Posterior cingulate gyrus (tissue), 11 donors: ENCODE measurements at places on chromosomes 2 and 18.

DNA sequence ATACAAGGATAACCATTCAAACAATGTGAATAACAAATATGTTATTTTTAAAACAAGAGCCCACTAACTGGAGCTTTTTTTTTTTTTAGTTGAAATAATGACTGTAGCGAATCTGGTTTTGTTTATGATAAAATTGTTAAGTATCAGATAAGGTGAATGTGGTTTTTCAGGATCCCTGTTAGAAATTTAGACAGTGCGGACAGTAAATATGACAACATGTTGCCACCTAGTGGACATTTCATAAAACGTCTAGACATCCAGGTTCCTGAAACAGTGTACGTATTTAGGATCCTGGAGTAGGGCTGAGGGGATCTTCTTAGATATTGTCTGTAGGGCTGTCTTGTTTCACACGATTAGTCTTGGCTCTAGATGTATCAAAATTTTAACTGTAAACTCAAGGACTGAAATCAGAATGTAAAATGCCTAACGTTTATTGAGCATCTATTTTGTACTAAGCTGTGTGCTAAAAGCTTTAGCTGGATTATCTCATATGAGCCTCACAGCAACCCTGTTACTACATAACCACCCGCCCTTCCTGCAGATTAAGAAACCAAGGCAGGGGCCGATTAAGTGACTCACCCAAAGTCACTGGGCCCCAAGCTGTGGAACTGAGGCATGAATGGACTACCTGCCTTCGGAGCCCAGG lies 23.9 kb upstream of the CCDC68 start:
- DNase-seq: no peak

GRCh38 chr2:119462574-119462973 lies 30.9 kb downstream of the TMEM37 start:
- DNase-seq: no peak

DNA sequence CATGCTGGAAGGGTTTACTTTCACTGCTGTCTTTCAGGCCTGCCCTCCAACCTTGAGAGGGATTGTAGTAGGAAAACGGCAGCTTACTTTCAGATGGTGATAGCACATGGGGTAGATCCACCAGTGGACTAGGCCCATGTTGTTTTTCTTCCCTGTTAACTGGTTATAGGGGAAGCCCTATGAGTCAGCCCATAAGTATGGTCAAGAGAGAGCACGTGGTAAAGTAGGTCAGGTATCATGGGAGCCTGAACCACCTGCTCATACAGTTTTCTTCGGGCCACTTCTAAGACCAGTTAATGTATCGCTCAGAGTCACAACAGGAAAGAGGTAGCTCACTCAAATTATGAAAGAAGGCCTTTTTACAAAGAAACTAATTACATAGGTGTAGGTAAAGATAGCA lies 33.0 kb downstream of the PDK1 start:
- DNase-seq: no peak

GRCh38 chr2:106147665-106148064 lies 46.4 kb downstream of the UXS1 start:
- no peak for DNase-seq

DNA sequence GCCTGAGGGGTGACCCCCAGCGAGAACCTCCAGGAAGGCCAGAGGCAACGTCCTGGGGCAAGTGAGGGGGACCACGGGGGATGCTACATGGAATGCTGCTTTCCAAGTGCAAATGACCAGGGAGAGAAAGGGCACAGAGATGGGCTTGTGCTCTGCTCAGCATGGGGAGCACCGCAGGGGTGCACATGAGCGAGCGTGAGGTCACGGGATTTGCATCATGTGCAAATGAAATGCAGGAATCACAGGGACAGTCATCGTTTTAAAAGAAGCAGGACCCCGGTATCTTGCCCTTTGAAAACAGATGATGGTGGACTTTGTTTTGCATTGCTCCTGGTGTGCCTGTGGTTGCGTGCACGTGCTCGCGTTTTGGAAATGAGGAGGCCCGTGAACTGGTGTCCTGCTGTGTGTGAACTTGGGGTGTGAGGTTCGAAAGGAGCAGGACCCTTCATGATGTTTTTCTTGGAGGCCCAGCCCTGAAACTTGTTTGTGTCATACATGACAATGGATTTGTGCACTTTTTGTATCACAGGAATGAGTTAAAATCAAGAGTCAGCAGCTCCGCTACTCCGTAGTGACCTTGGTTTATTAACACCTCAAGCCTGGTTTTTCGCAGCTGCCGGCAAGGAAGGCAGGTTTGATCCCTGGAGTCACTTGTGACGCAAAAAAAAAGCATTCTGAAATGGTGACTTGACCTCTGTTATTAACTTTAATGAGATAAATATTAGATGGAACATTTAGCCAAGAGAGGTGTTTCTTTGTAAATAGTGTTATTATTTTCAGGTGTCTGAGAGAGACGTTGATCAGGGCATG lies 234.5 kb downstream of the LDLRAD4 start:
- no peak for DNase-seq

- no peak for DNase-seq
These were observed 199.6 kb upstream of the TCF4 start for GRCh38 chr18:55787536-55788073.
